ENCODE measurements at places on chromosomes 6 and 20.

GRCh38 chr20:37336369-37337207 is 9.4 kb upstream of the SRC start:
- DNase-seq = peak; percentile 33

DNA sequence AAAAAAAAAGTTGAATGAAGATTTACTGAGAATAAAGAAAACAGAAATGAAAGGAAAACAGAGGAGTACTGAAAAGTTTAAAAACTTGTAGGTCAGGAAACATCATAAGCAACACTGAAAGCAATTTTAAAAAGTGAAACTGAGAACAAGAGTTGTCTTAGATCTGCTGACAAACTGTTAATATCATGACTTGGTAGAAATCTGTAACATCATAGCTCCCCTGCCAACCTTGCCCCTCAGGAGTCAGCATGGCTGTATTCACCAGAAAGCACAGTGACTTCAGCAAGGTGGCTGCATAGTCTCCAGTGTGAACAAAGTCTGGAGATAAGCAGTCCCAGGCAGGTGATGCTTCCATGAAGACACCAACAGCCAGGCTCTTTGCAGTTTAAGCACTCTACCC is 5.3 kb downstream of the NAA20 start:
- no peak for DNase-seq

GRCh38 chr20:26163890-26164289 is 467.2 kb upstream of the ZNF337 start:
- DNase-seq = no peak

GRCh38 chr20:40687384-40688128 is 1.5 kb downstream of the MAFB start:
- DNase-seq = no peak

GRCh38 chr6:44969446-44970185 is 358.5 kb upstream of the RUNX2 start:
- DNase-seq = no peak

DNA sequence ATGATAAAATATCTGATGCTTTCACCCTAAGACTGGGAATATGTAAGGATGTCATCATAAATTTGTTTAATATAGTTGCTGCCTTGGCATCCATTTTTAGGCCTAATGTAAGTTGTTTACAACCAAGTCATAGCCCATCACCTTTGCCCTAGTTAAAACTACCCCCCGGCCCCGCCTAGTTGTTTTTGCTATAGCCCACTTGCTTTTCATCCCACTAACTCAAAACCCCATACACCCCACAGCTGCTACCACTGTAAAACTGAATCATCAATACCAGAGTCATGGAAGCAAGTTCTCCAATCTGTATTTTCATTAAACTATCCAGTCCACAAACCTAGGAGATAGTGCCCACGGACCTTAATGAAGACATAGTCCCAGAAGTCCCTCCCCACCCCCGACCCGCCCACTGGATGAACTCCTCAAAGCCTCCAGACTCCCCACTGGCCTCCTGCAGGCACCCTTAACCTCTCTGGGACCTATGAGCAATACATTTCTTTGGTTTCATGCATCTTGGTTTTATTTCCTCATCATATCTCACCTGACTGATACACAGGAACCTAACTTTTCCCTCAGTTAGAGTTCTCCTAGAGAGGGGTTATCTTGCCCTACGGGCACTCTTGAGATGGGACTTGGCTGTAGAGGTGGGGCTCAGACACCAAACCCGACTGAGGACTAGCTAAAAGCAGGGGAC is 12.5 kb upstream of the ZDHHC14 start:
- DNase-seq = no peak

DNA sequence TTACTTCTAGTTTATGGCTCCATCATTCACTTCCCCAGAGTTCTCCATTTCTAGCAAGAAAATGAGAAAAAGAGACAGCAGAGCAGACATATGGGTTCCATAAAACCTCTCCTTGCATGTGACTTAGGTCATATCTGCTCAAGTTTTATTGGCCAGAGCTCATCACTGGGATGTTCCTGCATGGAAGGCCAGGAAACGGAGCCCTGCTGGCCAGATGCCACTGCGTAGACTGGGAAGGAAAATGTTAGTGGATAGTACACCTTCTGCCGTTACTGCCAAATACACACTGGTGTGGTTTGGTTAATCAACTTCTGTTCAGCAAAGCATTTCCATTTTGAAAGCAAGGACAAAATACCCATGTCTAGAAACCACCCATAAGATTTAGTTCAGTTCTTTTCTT is 220.6 kb upstream of the TSHZ2 start:
- no peak for DNase-seq

DNA sequence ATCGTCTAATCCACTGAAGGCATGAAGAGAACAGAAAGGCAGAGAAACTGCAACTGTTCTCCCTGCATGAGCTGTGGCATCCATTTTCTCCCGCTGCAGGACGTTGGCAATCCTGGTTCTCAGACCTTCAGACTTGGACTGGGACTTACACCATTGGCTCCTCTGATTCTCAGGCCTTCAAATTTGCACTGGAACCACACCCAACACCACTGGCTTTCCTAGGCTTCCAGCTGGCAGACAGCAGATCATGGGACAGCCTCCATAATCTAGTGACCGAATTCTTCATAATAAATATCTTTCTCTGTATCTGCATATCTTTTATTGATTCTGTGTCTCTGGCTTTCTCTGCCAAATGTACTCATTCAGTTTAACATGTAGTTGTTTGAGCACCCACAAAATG is 14.1 kb upstream of the ARG1 start:
- DNase-seq = no peak

- DNase-seq = no peak
These were observed 351.9 kb downstream of the FOXA2 start for GRCh38 chr20:22232473-22232872.

- DNase-seq = no peak
These were observed 459.1 kb upstream of the CDH4 start for GRCh38 chr20:60792941-60793340.

- DNase-seq = no peak
These were observed 63.5 kb downstream of the LYRM2 start for GRCh38 chr6:89574910-89575561.

DNA sequence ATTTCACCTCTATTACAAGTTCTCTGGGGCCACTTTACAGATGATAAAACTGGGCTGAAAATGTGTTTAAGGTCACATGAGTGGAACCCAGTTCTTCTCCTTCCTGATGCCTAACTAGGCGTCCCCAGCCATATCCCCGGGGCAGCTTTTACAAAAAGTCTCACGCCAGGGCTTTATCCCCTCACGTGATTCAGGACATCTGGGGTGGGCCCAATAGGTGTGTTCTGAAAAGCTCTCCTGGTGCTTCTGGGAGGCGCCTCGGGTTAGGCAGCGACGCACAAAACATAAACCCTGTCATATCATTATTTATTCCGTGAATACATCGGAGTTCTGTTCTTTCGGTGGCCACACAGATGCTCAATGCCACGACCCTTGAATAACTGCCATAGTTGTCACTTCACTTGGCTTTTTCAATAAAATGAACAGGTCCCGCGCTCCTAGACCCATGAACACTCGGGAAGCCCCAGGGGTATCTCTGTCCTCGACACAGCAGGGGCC is 32.1 kb downstream of the SF3B5 start:
- DNase-seq = no peak

DNA sequence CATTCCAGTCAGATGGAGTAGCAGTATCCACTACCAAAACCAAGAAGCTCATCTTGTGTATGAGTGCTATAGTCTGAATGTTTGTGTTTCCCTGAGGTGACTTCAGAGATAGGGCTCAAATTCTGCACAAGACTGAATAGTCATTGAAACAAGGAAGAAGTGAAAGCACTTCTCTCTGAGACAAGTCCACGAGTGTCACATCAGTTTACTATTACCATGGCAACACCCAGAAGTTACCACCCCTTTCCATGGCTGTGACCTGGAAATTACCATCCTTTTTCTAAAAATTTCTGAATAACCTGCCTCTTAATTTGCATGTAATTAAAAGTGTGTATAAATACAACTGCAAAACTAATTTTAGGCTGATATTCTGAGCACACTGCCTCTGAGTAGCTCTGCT is 682.1 kb upstream of the ADGRB3 start:
- no peak for DNase-seq

DNA sequence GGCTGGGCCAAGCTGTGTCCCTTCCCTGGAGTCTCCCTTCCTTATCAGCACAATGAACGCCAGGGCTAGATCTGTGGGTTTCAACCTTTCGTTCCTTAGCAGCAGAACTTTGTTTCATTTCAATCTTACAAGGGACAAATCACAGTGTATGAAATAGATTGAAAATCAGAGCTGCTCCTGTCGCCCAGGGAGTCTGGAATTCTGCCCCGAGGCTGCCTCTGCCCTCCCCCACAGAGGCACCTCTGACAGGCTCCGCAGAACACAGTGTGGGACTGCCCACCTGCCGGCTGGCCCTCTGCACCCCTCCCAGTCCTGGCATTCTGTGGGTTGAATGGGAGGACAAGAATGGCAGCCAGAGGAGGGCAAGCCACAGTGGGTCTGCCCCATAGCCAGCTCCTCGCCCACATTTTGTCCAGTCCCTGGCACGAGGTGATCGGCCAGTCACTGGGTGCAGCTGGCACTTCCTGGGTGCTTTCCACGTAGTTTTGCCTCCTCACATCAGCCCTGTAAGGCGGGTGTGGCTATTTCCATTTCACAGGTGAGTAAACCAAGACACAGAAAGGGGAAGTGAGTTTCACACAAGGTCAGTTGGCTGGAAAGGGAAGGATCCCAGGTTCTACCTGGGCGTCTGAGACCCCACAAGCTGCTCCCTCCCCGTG is 26.1 kb downstream of the MANBAL start:
- no peak for DNase-seq

DNA sequence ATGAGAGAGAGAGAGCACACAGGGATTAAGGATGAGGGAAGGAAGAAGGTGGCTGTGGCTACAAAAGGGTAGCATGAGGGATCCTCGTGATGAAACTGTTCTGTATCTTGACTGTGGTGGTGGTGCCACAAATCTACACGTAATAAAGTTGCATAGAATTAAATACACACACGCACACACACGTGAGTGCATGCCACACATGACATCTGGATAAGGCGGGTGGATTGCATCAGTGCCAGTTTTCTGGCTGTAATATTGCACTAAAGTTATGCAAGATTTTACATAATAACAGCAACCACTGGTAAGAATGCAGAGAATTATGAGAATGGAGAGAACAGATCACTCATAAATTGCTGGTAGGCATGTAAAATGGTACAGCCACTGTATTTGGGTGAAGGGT is 16.9 kb upstream of the STK35 start:
- DNase-seq = no peak

- DNase-seq = no peak
These were observed 154.5 kb upstream of the SCGN start for GRCh38 chr6:25497383-25498040.

- no peak for DNase-seq
These were observed 3.7 kb downstream of the ACOT8 start for GRCh38 chr20:45853484-45853883.

DNA sequence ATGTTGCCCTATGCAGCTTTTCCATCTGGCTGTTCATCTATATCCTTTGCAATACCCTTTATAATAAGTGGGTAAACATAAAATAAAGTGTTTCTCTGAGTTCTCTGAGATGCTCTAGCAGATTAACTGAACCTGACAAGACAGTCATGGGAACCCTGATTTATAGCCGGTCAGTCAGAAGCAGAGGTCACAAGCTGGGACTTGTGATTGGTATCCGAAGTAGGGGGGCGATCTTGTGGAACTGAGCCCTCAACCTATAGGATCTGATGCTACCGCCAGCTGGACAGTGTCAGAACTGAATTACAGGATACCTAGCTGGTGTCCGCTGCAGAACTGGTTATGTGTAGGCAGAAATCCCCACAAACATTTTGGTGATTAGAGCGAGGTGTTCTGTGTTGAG is 39.0 kb downstream of the SLC17A5 start:
- DNase-seq = no peak

GRCh38 chr6:144155529-144155928 is 5.2 kb downstream of the STX11 start:
- no peak for DNase-seq

GRCh38 chr6:61606500-61606899 is 679.5 kb downstream of the KHDRBS2 start:
- DNase-seq = no peak

- peak; percentile 2 for DNase-seq
These were observed 573 bp downstream of the SNX3 start for GRCh38 chr6:108260126-108260808.

- DNase-seq = no peak
These were observed 43.4 kb downstream of the QKI start for GRCh38 chr6:163457637-163458561.

DNA sequence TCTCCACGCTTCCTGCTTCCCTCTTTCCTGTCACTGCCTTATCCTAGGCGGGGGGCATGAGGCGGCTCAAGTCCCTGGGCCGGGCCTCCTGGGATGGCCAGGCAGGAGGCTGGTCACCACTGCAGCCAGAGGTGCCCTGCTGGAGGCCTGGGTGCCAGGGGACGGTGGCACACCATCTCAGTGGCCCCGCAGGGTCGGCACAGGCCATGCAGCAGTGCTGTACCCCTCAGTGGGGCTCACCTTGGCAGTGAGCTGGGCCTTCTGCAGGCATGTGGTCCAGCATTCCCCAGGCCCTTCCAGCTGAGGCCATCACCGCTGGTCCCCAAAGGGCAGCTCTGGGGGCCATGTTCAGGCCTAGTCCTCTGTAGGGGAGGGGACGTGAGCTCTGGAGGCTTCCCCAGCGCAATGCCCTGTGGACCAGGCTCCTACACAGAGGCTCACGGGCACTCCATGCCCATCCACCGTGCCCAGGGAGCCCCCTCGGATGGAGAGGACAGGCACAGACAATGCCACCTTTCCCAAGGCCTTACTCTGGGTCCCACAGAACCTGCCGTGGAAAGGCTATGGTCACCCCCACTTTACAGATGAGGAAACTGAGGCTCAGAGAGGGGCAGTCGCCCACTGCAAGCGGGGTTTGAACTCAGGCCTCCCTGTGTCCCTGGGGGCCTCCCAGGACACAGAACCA is 123.8 kb downstream of the TAF4 start:
- no peak for DNase-seq

- no peak for DNase-seq
These were observed 72.3 kb downstream of the MRPL14 start for GRCh38 chr6:44054721-44055559.

DNA sequence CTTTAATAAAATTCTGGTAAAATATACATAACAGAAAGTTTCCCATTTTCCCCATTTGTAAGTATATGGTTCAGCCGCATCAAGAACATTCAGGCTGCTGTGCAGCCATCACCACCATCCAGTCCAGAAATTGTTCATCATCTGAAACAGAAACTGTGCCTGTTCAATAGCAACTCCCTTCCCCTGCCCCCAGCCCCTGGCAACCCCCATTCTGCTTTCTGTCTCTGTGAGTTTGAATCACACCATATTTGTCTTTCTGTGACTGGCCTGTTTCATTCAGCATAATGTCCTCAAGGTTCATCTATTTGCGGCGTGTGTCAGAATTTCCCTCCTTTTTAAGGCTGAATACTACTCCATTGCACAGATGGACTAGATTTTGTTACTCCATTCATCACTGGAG is 19.1 kb downstream of the VSTM2L start:
- DNase-seq = no peak

DNA sequence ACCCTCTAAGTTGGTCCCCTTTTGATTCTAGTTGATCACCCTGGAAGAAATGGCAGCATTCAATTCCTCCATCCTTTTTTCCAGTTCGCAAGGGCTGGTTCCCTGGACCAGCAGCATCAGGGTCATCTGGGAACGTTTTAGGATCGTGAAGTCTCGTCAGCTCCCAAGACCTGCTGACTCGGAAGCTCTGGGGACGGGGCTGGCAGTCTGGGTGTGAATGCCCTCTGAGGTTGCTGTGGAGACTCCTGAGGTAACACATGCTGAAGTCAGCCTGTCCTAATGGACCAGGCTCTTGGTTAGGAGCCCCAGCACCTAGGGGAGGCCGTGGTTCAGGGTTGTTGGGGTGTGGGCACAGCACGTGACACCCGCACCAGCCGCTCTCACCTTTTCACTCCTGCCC is 164.1 kb downstream of the SYNDIG1 start:
- DNase-seq = no peak

Measured in stimulated activated CD4-positive, alpha-beta T cell treated with anti-CD3 and anti-CD28 coated beads, Interleukin-12 subunit alpha, Interleukin-12 subunit beta, amount 100 ng/mL, for 4 hours (primary cell).